ELR (cell line): ENCODE measurements at places on chromosomes 2 and 18.
A peak's percentile ranks its signal among the peaks of the same experiment; 100 is the strongest.

GRCh38 chr2:136065907-136066306, 52.0 kb downstream of the CXCR4 start:
- no peak for DNase-seq

GRCh38 chr2:238420442-238420841, 6.3 kb upstream of the ASB1 start:
- DNase-seq, result no peak

DNA sequence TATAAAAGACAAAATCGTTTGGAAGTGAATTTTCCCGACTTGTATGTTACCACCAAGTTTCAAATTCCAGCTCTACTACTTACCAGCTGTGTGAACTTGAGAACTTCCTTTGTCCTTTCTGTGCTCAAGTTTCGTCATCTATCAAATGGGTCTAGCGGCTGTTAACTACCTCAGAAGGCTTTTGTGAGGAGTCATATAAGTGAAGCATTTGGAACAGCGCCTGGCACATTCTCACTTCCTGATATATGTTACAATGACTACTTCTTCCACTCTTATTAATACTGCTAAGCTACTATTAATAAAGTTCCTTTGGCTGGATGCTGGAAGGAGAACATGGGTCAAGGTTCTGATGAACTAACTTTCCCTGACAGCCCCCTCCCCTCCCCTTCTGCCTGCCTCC, 104.5 kb downstream of the MEIS1 start:
- DNase-seq, result peak; percentile 81

GRCh38 chr18:2654169-2654927, 1.2 kb upstream of the SMCHD1 start:
- peak; percentile 3 for DNase-seq

DNA sequence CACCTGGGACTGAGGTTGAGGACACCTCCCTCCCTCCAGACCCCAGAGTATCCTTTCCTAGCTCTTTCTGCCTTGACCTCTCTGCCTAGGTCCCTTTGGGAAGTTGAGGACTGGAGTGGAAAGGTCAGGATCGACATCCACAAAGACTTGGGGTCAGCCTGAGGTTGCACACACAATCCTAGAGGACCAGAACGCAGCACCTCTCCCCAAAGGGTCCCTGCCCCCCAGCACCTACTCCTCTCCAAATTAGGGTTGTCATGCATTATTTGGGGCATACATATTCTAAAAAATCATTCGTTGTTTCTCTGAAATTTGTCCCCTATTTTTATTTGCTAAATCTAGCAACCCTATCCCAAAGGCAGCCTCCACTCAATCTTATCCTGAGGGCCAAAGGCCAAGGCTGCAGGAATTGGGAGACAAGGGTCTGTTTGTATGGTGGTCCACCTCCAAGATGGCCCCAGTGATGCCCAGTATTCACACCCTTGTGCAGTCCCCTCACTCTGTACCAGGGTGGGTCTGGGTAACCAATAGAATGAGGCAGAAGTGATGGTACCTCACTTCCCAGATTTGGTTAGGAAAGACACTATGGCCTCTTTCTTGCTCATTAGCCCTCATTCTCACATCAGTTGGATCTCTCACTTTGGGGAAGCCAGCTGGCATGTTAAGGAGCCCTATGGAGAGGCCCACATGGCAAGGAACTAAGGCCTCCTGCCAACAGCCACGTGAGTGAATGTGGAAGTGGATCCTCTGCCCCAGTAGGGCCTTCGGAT, 3.5 kb upstream of the CHRNG start:
- DNase-seq, result no peak

GRCh38 chr2:85728883-85729824, 24.6 kb upstream of the ATOH8 start:
- peak; percentile 84 for DNase-seq

GRCh38 chr2:105187531-105187930, 54.0 kb upstream of the GPR45 start:
- peak; percentile 54 for DNase-seq

DNA sequence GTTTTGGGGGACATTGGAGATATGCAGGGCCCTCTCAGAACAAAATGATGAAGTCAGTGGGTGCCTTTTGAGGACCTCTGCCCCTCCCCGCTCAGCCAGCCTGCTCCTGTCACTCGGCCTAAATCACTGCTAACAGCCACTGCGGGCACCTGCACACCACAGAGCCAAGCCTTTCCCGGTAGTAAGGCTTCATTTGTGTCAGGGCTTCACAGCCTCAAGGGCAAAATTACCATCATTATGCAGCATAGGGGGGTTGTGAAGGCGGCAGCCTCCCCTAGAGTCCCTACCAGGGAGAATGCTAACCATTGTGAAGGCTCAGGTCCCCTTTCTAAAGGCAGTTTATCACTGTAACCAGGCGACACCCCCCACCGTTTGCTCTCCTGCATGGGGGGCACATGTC, 519.8 kb upstream of the MYT1L start:
- DNase-seq, result no peak

GRCh38 chr2:169106563-169107545, 37.5 kb downstream of the DHRS9 start:
- DNase-seq, result no peak

DNA sequence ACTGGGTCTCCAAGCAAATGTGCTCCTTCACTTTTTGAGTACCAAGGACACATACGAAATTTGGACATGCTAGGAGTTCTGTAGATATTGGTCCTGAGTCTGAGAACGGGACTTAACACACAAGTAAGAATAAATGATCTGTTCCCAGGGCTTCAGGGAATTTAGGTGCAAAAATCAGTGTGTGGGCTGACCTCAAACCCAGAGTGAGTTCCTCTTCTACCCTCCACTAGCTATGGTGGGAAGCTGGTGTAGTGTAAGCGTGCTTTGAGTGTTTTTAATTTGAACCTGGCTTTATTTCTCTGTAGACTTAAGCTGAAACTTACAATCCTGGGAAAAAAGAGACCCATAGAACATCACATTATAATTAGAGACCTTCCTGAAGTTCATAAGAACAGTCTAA, 50.5 kb downstream of the MYO3B start:
- no peak for DNase-seq

DNA sequence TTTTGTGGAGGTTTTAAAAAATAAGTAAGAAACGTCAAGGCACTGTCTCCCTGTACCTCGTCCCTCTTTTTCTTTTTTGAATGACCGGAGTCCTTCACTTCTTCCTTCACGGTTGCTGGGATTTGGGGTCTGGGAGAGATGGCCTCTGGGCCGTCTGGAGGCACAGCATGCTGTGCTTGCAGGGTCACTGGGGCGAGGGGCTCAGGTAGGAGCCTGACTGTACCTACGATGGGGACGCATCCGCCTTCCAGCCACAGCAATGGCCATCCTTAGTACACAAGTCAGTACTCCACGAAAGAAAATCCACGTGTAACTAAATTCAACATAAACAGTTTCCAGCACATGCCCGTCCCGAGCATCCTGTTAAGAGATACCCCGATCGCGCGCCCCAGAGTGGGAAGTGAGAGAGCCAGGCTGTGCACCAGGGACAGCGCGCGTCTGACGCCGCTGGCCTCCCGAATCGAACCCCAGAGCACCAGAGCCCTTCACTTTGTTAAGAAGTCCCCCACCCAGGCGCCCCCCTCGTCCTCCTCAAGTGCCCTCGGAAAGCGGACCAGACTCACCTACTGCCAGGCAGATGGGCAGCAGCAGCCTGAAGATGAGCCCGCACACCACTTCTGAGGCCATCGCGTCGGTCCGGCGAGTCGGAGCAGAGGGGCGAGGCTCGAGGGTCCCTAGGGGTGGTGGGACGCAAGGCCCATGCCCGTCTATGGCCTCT, 1.2 kb downstream of the PIEZO2 start:
- no peak for DNase-seq

DNA sequence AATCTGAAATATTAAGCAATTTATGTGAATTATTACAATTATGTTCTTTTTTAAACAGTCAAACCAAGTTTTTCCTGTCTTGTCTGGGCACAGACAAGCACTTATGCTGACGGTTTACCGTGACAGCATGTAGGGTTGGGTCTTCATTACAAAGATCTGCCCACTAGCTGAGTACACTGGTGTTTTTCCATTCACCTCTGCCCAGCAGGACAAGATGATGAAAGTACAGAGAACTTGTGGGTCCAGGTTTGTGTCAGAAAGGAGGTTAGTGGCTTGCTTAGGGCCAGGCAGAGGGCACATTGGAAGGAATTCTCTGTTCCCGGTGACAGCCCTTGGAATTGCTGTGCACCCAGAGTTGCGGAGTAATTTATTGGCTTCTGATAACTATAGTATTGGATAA, 14.0 kb downstream of the NABP1 start:
- no peak for DNase-seq

DNA sequence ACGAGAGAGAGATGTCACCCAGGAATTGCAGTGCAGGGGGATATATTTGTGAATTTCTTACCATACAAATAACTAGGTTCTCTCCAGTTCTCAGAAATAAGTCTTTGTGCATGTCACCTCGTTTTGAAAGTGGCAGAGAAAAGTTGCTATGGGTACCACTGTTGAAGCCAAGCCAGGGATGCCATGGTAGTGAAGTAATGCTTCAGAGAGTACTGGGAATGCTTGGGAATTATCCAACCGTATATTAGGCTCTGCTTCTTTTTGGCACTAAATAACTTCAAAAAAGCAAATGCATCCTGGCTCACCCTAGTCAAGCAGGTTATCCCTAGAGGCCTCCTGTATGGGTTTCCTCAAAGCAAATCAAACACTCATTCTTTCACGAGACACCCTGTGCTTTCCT, 50.7 kb upstream of the DDX18 start:
- DNase-seq, result no peak

DNA sequence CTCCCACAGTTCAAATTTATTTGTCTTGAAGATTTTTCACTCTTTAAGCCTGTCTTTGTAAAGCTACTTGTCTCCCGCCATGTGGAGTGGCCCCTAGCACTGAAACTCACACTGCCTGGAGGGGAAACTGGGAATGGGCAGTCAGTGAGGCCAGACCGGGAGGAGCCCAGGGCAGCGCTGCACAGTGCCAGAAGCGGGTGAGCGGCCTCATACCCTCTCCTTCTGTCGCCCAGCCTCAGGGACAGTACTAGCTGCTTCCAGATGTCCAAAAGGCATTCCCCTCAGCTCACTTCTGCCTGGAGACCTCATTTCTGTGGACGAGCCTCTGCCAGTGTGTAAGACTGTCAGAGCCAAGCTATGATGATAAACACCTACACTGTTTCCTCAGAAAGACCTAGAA, 79.9 kb downstream of the SEPTIN10 start:
- no peak for DNase-seq

- DNase-seq, result no peak
Measured at GRCh38 chr18:13247506-13247905, 28.9 kb downstream of the LDLRAD4 start.

GRCh38 chr2:235979753-235980435, 188.3 kb downstream of the GBX2 start:
- DNase-seq, result no peak

GRCh38 chr2:105934467-105934866, 189.8 kb downstream of the NCK2 start:
- no peak for DNase-seq

DNA sequence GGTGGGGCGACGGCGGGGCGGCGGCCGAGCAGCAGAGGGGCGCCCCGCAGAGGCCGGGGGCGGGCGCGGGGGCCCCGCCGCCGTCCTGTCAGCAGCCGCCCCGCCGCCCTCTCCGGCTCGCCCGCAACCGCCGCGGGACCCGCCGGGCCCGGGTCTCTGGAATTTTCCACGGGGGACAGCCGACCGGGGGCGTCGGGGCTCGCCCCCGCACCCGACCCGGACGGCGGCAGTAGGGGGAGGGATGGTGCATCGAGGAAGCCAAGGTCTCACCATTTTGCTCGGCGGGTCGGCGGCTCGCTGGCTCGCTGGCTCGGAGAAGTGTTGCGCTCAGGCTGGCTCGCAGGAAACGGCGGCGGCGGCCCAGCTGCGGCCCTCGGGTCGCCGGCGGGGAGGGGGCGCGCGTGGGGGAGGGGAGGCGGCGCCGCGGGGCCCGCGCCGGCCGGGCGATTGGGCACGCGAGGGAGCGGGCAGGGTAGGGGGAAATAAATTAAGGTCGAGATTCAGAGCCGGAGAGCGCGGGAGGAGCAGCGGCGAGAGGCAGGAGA, 405 bp downstream of the PPP3R1 start:
- peak; percentile 38 for DNase-seq

DNA sequence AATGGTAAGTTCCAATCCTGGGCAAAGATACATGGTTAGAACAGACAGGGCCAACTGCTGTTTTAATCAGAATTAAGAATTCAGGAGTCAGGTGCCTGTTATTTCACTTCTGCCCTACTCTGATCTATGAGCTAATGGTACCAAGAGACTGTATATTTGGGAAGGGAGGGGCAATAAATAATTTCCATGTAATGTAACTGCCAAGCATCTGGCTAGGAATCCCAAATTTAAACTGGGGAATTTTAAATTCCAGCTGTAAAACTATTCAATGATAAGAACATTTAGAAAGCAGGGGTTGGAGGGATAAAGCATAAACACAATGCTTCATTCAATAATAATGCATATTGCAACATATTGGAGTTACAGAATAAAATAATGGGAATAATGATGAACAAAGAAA, 49.7 kb downstream of the SCN7A start:
- DNase-seq, result no peak

GRCh38 chr2:38116762-38117161, 40.8 kb upstream of the CYP1B1 start:
- DNase-seq, result peak; percentile 72

GRCh38 chr2:193818801-193819499, 1624.2 kb upstream of the TMEFF2 start:
- no peak for DNase-seq

DNA sequence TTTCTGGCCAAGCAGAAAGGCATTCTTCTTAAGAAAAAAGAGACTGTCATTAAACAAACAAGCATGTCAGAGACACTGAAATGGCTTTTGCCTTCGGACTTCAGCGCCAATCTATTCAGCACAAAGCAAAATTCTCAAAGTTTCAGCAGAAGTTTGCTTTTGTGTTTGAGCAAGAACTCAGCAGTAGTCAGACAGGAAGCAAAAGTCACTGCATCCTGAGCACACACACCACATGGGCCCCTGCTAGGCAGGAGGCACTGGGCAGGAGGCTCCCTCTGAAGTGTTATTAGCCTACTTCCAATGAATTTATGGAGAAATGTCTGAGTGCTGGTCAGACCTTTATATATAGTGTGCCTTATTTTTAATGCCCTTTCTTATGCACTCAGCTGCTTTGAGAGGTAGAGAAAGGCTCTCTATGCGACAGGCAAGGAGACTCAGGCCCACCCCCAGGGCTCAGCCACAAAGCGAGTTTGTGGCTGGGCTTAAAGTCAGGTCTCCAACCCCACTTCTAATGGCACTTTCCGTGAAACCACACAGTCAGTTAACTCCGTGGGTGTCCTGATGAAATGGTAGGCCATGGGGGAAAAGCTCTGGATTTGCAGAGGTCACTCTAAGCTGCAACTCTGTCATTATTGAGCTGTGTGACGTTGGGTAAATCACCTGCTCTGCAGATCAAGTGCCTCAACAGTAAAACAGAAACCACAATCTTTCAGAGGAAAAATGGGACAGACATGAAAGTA, 161.0 kb upstream of the TMEM200C start:
- peak; percentile 41 for DNase-seq

DNA sequence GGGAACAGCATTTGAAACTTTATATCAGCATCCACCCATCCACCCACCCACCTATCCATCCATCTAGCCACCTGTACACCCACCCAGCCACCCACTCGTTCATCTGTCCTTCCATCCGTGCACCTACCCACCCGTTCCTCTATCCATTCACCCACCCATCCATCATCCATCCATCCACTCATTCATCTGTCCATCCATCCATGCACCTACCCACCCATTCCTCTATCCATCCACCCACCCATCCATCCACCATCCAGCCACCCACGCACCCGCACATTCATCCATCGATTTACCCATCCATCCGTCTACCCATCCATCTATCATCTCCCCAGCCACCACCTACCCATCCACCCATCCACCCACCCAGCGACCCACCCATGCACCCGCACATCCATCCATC, 24.8 kb downstream of the LDLRAD4 start:
- DNase-seq, result no peak

- DNase-seq, result peak; percentile 74
Measured at GRCh38 chr2:55155764-55156281, 76.3 kb downstream of the CLHC1 start.
